ENCODE measurements at places on chromosomes 5 and 9.
A peak's percentile ranks its signal among the peaks of the same experiment; 100 is the strongest.

DNA sequence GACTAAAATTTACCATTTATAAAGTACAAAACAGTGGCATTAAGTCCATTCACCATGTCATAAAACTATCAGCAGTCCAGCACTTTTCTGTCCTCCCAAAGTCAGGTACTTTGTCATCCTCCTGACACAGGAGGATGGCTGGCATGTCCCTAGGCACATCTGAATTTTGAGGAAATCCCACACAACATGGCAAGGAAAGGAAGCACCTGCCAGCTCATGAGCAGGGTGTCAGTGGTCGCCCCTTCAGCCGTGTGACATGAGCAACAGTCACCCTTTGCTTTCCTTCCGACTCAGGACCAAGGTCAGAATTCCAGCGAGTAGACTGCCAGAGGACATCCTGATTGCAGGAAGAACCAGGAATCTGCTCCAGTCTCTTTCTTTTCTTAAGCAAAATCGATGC, 77.1 kb downstream of the PPARGC1B start:
- no peak for DNase-seq

GRCh38 chr5:11038772-11039171, 277.7 kb upstream of the DAP start:
- no peak for DNase-seq

GRCh38 chr5:8730194-8730593, 815.7 kb downstream of the SEMA5A start:
- peak; percentile 64 for DNase-seq

DNA sequence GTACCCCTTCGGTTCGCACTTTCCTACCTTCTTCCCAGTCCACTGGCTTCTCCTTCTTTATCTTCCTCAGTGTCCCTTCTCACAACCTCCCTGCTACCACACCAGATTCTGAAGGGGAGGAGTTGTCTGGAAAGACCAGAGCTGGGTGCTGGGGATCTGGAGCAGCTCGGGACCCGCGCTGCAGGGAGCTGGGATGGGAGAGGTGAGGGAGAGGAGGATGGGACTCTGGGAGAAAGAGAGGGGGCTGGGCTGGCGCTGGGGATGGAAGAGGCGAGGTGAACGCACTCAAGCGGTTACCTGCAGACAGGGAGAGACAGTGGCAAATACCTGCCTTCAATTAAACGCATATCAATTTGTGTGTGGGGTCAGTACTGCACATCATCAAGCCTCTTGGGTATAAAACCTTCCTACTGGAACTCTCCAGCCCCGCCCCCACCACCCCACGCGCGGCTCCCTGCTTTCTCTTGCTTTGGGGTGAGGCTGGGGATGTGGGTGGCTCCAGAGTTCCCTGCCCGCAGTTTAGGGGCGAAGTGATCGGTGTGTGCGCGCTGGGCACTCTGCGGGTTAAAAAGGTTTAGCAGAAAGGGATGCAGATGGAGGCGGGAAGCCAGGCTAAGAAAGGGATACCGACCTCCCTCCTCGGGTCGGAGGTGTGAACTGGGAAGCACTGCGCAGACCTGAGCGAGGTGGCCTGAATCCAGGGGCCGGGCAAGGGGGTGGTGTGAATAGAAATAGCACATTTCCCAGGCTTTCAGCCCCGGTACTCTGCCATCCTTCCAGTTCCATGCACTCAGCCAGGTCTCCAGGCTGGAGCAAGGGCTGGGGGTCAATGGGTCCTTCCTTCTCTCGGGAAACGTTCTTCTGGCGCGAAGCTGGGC, 977 bp upstream of the PAM start:
- no peak for DNase-seq

DNA sequence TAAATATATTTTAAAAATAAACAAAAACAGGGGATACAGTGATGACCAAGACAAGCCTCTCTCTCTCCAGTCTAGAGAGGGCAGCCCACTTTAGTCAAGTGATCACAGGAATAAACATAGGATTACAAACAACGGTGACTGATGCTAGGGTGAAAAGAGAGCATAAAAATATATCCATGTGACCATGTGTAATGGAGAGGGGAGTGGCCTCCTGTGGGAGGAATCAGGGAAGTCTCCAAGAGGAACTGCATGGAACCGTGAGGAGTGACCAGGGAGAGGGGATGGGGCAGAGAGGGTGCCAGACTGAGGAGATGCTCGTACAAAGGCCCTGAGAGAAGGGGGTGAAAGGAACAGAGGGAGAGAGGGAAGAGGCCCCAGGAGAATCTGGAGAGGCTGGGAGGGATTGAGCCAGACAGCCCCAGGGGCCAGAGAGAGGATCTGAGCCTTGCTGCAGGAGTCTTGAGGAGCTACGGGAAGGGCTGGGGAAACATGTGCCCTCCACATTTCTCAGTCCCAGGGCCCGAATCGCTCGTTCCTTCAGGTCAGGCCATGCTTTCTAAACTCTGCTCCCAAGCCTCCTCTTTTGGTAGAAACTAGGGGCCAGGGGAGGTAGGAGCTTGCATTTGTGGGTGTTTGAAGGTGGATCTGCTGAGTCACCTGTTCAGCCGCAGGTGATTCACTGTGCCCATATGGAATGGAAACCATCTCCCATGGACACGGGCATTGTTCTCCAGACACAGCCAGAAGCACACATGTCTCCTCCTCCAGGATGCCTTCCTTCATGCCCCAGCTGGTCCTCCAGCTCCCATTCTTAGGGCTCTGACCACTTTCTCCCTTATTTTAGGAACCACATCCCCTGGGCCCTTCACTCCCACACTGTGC, 63.8 kb downstream of the PAX5 start:
- no peak for DNase-seq

DNA sequence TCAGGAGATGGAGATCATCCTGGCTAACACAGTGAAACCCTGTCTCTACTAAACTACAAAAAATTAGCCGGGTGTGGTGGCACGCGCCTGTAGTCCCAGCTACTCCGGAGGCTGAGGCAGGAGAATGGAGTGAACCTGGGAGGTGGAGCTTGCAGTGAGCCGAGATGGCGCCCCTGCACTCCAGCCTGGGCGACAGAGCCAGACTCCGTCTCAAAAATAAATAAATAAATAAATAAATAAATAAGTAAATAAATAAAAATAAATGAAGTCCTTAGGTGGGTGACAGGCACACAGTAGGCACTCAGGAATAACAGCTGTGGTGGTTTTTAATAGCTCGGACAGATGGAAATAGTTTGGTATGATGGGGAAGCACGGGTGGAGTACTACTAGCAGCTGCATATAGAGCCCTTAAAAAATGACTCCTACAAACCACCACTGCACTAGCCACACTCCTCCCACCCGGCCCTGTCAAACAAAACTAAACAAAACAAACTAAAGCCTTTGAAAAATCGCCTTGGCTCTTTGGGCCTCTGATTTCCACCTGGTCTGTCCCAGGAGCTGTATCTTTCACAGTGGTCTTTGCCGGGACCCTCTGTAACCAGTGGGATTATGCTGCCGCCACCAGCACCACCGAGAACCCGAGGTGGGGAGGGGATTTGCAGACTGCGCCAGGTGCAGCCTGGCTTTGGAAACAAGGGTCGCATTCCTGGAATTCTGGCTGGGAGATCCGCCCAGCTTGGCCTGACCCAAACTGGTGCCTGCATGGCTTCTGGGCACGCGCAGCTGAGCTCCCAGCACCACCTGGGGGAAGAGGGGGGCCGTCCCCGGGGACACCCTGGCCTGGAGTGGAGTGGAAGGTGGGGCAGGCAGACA, 5.1 kb upstream of the WDR5 start:
- no peak for DNase-seq

- DNase-seq = no peak
Measured at GRCh38 chr5:154345255-154345952, 100.4 kb upstream of the SAP30L start.

DNA sequence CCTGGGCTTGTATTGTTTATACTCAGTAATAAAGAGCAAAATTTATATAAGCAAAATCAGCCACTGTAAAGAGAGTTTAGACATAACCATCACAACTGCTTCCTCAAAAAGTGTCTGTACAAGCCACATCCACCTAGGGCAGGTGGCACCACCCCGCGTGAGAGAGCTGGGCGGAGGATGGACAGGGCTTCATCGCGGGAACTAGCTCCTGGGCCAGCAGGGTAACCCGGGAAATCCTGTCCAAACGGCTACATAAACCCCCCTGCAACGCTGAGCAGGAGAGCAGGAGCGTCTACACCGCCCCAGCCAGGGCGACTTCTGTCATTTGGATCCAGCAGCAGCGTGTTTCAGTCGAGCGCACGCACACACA, 1.3 kb downstream of the SLC6A3 start:
- DNase-seq = no peak

DNA sequence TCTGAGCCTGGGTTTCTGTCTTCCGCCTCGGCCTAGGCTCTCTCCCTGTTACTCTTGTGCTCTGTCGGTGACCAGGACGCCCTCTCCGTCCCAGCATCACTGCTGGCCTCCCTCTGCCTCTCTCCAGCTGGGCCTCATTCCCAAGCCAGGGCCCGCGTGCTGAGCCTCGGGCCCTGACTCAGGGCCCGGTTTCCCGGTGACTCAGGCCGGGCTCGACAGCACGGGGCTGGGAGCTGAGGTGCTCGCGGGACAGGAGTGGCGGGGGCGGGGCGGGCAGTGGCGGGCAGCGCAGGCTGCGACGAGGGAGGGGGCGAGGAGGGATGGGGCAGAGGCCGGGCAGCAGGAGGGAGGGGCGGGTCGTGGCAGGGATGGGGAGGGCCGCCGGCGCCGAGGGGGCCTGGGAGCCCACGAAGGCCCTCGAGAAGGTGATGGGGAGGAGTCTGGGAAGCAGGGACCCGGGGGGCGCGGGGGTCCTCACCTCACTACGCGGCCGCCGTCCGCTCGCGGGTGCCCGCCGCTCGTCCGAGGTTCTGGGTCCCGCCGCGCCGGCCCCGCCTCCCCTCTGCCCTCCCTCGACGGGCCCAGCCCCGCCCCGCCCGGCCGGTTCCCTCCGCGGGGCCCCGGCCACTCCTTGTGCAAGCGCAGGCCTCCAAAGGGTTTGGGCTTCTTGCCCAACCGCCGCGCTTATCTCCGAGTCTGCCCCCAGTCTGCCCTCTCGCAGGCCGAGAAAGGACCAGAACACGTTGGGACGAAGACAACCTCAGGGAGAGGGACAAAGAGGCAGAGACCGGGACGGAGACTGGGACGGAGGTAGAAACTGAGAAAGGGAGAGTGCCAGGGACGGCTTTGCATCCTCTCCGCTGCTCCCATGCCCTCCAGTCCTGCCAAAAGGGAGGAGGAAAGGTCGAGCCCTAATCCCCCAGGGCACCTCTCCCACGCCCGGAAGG, at the start of gene ARAP3:
Gene ARAP3, minus strand, starts transcription at position 536 of the 947 bp plus-strand sequence. CDS start 1,744 bp downstream, outside the sequence.
- DNase-seq = peak; percentile 83

DNA sequence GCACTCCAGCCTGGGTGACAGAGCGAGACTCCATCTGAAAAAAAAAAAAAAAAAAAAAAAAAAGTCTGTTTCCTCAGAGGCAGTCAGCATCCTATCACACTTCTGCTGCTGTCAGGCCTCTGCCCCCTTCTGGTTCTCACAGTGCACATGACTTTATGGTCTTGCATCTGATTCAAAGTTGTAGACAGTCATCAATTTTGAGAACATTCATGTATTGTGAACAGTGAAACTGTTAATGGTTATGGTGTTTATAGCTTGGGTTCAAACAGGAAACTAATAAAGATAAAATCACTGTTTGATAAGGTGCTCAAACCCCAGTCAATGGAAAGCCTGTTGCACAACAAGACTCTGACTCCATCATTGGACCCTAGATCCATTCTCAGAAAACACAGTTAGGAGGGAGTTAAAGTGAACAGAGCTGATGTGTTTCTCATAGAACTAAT, 61.4 kb downstream of the FOXD1 start:
- peak; percentile 38 for DNase-seq

DNA sequence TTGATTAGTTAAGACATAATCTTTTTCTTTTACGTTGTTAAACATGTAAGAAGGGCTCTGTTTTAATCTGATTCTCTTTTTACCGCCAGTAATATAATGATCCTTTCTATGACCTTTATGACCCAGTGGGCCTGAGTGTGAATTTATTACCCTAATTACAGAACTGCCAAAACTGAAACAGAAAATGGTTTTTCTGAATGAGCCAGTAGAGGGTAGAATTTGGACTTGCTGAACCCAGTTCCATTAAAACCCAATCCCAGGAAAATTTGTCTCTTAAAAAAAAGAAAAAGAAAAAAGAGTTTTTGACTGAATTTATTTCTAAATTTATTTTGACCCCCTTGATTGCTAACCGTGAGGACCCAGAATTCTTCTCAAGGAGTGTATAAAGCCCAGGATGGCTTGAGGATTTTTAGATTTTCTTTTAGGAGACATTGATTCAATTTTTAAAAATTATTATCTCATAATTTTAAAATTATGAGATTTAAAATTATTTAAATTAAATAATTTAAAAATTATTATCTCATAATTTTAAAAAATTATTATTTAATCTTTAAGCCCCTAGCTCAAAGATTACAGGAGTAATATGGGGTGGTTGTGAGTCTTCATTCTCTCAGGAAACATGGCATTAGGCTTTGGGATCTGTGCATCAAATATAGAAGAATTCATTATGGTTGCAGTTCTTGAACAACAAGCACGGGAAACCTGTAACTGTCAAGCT, 94.1 kb upstream of the GLIS3 start:
- DNase-seq = no peak

- DNase-seq = no peak
Measured at GRCh38 chr5:37703841-37704241, 136.0 kb downstream of the GDNF start.

- DNase-seq = no peak
Measured at GRCh38 chr5:72154076-72154756, 46.9 kb downstream of the MAP1B start.

DNA sequence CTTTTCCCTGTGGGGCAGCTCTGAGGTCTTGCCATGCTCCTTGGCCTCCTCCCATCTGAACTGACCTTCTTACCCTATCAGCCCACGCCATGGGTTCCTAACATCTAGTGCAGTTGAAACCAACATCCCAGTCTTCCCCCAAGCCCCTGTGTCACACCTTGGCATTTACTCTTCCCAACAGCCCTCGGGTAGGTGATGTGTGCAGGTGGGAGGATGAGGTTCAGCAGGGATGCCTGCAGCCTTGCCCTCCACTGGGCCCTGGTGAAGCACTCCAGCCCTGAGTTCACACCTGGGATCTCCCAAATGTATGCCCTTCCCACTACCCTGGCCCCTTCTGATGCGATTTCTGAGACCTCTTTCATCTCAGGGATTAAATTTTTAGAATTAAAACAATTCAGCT, 15.5 kb downstream of the IRX2 start:
- DNase-seq = no peak

DNA sequence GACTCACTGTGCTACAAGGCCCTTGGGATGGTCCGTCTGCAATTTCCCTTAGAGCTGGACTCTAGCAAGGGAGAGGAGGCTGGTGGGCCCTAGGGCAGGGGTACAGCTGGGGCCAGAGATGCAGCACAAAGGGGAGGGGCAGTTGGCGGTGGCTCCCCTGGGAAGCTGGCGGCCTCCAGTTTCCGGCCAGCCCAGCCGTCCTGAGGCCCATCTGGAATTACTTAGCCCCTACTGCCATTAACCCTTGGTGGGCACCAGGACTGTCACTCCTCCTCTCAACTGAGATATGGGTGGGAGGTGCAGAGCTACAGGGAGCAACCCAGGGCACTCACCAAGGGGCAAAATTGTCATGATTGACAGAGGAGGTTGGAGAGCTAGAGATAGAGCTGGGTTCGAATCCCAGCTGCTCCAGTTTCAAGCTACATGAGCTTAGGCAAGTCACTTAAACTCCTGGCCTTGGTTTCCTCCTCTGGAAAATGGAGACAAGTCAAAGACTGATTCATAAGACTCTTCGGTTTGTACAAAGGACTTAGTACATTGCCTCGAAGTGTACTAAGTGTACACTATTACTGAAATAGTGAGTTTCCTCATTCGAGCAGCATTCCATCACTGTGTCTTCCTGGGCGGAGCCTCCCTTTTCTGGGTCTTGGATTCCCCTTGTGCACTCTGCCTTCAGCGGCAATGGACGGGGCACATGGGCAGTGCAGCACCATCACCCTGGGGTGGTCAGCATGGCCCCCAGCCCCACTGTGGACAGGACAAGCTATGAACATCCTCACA, 2.7 kb upstream of the PDGFRB start:
- DNase-seq = peak; percentile 76
